ENCODE measurements at places on chromosomes 2 and 18.

DNA sequence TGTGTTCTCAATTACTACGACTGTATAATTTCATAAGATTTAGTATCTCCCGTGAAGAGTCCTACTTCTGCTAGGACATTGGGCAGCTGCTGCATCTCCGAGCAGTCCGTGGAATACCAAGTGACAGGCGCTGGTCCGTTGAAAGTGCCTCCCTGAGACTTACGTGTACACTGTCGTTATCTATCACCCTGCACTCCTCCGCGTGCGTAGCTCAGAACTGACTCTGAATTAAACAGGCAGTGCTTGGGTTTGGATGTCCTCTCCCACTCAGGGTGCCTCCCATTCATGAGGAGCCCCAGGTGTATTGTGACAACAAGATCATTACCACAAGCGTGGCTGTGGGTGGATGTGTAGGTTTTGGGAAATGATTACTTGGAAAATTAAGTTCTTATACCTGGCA lies 148.4 kb downstream of the SH3RF3 start:
- no peak for DNase-seq

DNA sequence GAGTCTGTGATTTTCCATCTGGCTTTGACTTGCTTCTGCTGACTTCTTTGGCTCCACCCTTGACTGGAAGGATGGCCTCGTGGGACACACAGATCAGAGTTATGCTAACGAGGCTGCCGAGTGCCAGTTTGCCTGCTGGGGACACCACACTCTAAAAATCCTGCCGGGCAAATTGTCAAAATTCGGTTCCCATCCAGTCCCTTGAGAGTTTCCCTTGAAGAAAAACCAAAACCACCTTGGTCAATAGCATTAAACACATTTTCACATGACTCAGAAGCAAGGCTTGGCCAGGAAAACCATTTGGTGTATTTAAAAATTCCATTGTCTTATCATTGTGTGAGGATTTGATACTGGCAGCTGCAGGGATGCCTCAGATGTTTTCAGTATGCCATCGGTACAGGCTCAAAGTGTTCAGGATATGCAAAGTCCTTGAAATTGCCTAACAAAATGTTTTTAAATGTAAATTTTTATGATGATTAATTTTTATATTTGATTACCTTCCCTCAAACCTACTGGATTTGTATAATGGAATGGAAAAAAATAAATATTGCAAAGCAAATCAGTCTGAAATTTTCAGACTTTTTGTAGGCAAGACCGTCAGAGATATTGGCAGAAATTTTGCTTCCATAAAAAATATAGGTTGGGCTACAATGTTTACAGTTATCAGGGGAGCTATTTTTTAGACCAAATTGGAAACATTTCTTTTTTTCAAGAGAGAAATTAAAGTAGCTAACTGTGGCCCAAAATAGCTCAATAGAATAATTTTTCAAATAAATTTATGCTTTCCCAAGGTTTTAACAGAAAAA lies 41.6 kb downstream of the KCNE4 start:
- DNase-seq, result no peak

GRCh38 chr2:74730530-74730929 lies 76.5 kb downstream of the SEMA4F start:
- no peak for DNase-seq

- DNase-seq, result no peak
Measured at GRCh38 chr2:215832791-215833190, 180.6 kb downstream of the MREG start.

DNA sequence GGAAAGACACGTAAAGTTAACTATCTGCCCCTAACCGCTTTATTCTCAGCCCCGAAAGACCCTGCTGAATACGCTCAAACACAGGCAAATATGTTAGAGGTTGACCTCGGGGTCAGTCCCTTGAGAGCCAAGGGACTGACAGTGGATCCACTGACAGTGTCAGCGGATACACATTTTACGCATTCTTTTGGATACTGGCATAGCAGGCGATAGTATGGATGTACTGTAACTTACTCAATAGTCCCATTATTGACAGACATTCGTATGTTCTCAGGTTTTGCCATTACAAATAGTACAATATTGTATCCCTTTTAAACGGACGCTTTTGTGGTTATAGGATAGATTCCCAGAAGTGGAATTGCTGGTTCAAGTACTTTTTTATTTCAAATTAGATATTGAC lies 13.4 kb downstream of the ATP6V1B1 start:
- DNase-seq, result no peak

GRCh38 chr2:24343225-24343882 lies 17.0 kb downstream of the ITSN2 start:
- no peak for DNase-seq

DNA sequence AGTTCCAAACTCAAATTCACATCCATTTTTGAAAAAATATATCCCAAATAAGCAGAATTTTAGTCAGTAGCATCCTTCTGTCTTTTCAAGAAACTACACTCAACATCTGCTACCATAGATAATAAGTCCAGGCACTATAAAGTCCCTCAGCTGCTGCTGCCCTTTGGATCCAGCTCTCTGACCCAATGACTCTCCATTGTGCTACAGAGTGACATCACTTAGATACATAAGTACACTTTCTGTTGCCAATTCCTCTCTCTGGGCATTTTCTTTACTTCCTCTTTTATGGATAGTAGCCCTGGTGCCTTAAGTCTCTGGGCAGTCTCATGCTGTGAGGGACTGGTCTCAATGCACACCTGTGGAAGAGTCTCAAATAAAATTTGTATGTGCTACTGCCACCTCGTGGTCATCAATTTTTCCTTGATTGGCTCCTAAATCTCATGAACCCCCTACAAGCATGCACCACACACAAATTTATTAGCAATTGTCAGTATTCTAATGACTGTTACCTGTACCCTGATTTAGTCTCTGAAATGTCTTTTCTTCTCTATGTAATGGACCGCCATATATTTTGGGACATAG lies 219.2 kb downstream of the LRP1B start:
- no peak for DNase-seq

GRCh38 chr18:78625847-78626246 lies 353.8 kb upstream of the SALL3 start:
- no peak for DNase-seq

DNA sequence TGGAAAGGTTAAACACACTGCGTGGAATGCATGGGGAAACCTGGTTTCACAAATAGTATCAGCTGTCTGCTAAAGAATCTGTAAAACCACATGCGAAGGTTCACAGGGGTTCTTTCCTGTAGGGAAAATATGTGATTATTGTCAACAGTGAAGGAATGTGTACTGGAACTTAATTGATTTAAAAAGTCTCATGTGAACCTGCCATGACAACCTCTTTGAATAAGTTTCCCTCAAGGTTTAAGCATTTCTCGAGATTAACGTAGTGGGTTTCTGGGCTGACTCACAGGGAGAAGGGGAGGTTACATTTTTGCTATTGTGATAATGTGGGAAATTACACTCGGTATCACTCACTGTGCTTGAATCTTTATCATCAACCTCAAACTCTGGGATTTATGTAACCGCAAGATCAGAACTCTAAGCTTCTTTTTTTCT lies 28.2 kb upstream of the IL1R1 start:
- DNase-seq, result no peak

DNA sequence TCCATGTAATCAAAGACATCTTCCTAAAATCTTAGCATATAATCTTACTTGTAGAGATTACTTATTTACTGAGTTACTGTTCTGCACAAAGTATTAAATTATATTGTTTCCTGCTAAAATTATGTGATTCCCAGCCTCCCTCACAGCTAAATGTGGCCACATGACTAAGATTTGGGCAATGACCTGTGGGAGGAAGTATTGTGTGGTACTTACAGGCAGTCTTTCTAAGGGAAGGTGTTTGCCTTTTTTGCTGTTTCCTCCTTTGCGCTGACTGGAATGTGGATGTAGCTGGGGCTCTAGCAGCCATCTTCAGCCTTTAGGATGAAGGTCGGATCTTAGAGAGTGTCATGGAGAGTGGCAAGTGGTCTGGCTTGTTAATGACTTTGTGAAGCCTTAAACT lies 146.3 kb upstream of the APCDD1 start:
- DNase-seq, result no peak

GRCh38 chr2:173989884-173990215 lies 24.7 kb upstream of the SP3 start:
- no peak for DNase-seq

DNA sequence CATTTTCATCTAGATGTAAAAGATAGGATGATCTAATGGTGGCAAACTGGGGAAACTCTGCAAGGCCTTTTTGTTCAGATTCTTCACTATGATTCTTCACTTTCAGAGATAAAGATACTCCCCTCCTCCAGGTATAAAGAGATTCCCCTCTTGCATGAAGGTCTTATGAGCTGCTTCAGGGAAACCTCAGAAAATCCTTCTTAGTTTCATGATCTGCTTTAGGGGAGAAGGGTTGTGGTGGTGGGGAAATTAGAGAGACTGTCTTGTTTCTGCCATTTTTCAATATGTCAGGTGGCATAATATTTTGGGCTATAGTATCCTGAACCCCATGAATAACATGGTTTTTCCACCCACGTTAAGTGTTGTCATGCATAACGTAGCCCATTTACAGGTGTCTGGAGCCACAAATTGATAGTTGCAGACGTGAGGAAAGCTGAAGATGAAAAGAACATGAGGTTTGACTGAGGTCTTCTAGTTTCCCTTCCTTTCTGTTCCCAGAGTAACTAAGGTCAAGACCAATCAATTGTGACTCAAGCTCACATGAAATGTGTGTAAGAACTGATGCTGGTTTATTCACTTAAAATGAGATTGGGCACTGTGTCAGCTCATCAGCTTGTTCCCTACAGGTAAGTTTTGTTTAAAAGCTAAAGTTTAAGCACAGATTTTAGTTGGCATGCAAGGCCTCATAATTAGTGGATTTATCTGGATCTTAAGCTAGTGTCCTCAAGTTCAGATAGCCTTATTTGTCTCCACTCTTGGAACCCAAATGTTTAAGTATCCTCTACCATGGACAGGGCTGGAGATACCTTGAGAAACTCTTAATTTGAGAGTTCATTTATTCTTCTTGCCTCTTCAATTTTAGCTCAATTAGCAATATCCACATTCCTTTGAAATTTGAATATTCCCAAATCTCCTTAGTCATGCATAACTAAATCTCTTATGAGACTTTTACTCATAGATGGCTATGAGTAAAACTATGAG lies 304.5 kb upstream of the FANCL start:
- no peak for DNase-seq

DNA sequence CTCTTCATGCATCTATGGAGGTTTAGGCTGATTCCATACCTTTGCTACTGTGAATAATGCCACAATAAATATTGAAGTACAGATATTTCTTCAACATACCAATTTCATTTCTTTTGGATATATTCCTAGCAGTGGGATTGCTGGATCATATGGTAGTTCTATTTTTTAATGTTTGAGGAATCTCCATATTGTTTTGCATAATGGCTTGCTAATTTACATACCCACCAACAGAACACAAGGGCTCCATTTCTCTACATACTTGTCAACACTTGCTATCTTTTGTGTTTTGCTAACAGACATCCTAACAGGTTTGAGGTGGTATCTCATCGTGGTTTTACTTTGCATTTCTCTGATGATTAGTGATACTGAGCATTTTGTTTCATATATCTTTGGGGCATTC lies 253.2 kb downstream of the ZNF804A start:
- DNase-seq, result no peak

- DNase-seq, result no peak
Measured at GRCh38 chr2:156470975-156471583, 34.9 kb downstream of the GPD2 start.

GRCh38 chr2:86292571-86293515 lies 44.6 kb downstream of the REEP1 start:
- DNase-seq, result no peak

DNA sequence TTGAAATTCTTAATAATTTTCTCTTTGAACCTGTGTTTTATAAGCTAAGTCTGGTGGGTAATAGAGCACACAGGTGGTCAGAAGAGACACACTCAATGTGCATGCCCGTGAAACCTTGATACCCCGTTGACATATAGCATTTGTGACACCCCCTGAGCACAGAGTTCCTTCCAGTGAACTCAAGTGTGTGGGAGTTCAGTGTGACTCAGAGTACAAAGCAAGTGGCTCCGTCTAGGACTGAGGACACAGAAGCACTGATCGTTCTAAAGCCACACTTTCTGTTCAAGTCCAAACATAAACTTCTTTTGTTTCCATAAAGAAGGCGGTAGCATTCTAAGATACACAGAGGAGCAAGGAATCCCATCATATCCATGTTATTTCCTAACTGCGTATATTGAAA lies 523.6 kb downstream of the PID1 start:
- no peak for DNase-seq

DNA sequence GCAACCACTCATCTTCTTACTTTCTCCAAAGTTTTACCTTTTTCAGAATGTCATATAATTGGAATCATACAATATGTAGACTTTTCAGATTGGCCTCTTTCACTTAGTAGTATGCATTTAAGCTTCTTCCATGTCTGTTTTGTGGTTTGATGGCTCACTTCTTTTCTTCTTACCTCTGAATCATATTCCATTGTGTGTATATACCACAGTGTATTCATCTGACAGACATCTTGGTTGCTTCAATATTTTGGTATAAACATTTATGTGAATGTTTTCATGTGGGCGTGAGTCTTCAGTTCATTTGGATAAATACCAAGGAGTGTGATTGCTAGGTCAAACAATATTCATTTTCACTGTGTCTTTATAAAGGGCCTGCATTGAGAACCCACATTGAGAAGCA lies 136.1 kb upstream of the NOSTRIN start:
- no peak for DNase-seq

GRCh38 chr2:239013678-239013976 lies 165.7 kb downstream of the TWIST2 start:
- DNase-seq, result no peak

- no peak for DNase-seq
Measured at GRCh38 chr2:198664321-198664720, 793.4 kb downstream of the SATB2 start.

DNA sequence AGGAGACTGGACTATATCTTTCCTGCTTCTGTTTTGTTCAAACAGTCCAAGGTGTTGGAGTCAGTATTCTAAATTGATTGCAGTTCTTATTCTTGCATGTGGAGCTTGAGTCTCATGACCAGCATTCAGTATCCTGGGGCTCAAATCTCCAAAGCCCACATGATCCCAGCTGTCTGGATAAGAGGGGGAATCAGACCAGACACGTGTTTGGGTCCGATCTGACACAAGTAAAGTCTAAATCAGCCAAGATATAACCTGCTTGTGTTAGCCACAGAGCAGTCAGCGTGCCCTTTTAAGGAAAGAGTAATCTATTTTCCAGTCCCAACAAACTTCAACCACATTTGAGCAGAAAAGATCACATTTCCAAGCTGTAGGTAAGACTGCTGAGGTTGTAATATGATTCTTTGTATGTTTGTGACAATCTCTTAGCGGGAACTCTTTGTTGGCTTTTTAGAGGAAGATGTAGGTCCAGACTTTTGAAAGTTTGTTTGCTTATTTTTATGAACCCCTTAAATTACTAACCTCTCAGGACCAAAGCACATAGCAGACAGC lies 334.6 kb downstream of the SLC4A3 start:
- DNase-seq, result no peak

DNA sequence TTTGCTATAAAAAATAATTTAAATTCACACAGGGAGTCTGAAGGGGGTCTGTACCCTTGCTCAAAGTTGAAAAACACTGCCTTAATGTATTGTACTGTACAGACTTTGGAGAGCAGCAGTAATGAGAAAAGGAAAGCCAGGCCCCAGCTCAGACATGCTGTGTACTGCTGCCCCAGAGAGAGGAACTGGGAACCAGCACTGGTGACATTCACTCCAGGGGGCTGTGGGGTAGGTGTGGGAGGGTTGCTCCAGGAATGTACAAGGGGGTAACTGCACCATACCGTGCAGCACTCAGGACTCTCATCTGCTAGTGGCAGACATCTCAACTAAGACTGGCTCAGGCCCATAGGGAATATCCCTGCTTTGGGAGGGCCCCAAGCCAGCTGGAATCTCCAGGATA lies 146.0 kb upstream of the RMP24 start:
- DNase-seq, result no peak

GRCh38 chr2:85600235-85600575 lies 2.3 kb downstream of the TMEM150A start:
- DNase-seq, result no peak
